ENCODE measurements at places on chromosomes 12 and 14.

DNA sequence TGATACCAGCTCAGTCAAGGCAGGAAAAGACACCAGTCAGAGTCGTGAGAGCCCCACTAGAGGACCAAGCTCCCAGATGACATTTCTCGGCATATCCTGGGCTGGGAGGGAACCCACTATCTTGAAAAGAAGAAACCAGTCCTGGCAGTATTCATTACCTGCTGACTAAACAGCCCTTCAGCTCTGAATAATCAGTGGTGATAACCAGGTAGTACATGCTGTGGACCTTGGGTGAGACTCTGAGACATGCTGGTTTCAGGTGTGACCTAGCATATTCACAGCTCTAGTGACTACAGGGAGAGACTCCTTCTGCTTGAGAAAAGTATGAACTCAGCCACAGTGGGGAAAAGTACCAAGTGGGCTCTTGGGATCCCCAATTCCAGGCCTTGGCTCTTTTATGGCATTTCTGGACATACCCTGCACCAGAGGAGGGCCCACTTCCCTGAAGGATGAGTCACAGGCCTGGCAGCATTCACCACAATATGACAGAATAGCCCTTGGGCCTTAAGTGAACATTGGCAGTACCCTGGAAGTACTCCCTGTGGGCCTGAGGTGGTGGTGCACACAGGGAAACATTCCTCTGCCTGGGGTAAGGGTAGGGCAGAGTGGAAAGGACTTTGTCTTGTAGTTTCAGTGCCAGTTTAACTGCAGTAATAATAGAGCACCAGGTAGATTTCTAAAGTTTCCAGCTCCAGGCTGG, 82.6 kb upstream of the SLC38A4 start:
- no peak for DNase-seq

DNA sequence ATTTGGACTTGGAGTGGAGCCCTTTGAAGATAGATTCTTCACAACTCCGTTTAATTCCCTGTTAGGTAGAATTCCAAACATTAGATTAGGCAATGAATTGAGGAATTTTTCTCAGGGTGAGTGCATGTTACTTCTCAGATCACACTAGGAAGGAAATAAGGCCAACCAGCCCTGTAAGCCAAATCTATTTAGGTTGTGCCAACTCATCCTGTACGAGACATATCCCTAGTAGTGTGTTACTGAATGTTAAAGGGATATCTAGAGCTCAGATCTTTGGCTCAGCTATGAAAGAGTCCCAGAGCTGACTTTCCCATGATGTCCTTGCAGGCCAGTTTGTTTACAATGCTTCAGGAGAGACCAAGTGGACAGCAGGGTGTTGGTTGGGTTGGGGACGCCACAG, 45.6 kb downstream of the GPHB5 start:
- no peak for DNase-seq

DNA sequence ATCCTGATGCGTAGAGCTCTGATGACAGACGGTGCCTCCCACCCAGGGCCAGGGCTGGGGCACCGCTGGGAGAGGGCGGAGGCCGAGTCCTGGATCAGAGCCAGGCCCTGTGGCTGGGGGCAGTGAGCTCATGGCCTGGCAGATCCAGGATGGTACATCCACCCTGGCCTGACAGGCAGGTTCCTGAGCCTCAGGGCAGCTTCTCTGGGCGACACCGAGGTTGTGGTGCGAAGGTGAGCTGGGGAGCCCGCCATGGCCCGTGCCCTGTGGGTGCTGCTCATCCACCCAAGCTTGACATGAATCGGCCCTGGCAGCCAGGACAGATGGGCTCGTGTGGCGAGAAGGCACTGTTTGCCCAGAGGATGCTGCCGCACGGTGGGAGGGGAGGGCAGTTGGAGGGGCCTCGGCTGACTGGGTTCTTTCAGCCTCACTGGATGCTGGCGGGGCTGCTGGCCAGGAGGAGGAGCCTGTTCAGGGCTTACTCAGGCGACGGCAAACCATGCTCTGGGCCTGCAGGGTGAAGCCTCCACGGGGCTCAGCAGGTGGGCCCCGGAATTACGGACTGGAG, 16.6 kb downstream of the LRTM2 start:
- no peak for DNase-seq

- peak; percentile 50 for DNase-seq
Measured at GRCh38 chr12:67649570-67650387, 1.2 kb downstream of the DYRK2 start.

DNA sequence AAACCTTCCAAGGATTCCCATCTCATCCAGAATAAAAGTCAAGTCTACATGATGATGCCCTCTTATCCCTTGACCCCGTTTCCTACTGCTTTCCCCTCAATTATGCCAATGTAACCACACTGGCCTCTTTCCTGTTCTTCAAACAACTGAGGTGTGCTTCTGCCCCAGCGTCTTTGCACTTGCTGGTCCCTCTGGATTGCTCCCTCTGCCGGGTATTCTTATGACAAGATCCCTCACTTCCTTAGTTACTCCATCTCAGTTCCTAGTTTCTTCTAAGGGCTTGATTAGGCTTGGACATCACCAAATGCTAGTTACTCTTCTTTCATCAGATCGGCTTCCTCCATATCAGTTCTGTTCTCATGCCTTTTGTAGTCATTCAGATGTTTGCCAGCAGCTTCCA, 32.7 kb upstream of the PELI2 start:
- DNase-seq: no peak

- DNase-seq: peak; percentile 83
Measured at GRCh38 chr12:47808050-47808449, 11.7 kb downstream of the HDAC7 start.

DNA sequence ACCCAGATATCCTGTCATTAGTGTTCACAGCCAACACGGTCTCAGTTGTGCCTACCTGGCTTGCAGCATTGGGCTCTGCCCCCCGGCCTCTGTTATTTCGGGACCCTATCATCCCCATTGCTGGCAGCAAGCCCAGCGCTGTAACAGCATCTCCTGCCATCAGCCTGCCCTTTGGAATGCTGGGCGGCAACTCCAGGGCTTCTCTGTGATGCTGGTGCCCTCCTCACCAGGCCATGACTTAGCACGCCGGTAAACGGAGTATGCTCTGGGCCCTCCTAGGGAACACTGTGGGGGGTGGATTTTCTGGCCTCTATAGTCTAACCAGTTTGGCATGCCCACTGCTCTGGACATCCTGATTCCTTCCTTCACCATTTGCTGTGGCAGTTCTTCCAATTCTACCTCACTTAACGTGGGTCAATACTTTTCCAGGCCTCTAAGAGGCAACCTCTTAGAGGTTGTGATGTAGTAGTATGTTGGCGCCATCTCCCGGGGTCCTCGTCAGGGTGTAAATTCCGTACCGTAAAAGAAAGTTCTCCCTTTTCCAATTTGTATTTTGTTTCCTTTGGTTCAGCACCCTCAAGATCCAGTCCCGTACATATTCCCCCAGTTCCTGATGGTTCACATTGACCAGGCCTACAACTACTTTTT, 80.0 kb downstream of the SINHCAF start:
- DNase-seq: no peak

GRCh38 chr12:58811346-58811745, 109.0 kb downstream of the LRIG3 start:
- no peak for DNase-seq

GRCh38 chr14:64411001-64411400, 22.8 kb downstream of the MTHFD1 start:
- DNase-seq: no peak

- DNase-seq: no peak
Measured at GRCh38 chr12:92029902-92030586, 115.6 kb downstream of the BTG1 start.

DNA sequence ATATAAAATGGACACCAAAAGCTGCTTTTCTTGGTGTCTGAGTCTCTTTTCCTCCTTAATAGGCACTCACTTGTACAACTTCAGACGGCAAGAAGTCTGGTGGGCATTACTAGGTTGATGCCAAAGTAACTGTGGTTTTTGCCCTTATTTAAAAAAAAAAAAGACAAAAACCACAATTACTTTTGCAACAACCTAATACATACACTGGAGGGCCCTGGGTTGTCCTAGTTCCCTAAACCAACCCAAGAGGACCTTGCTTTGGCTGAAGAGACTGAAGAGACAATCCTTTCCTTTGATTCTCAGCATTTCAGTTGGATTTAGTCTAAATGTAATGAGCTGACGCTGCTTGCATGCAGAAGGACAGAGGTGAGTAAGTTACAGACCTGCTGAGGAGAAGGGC, 16.2 kb upstream of the PLEKHG3 start:
- DNase-seq: no peak

- no peak for DNase-seq
Measured at GRCh38 chr12:27291862-27292261, 40.8 kb upstream of the BMAL2 start.

- DNase-seq: no peak
Measured at GRCh38 chr12:76628745-76629144, 69.2 kb upstream of the OSBPL8 start.

- DNase-seq: no peak
Measured at GRCh38 chr12:95882080-95882479, 23.3 kb downstream of the SNRPF start.

- no peak for DNase-seq
Measured at GRCh38 chr12:71684081-71684480, 1.8 kb upstream of the TMEM19 start.

DNA sequence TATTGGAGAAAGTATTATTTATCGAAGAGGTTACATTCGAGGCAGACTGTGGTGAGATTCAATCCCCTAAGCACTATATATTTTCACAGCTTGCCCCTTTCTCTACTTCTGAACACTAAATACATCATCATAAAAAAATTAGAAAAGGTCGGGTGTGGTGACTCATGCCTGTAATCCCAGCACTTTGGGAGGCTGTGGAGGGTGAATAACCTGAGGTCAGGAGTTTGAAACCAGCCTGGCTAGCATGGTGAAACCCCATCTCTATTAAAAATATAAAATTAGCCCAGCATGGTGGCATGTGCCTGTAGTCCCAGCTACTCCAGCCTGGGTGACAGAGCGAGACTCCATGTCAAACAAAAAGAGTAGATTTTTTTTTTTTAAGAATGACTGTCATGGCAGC, 70.6 kb upstream of the MYF6 start:
- no peak for DNase-seq

- DNase-seq: no peak
Measured at GRCh38 chr12:119202544-119202943, 23.8 kb downstream of the HSPB8 start.

DNA sequence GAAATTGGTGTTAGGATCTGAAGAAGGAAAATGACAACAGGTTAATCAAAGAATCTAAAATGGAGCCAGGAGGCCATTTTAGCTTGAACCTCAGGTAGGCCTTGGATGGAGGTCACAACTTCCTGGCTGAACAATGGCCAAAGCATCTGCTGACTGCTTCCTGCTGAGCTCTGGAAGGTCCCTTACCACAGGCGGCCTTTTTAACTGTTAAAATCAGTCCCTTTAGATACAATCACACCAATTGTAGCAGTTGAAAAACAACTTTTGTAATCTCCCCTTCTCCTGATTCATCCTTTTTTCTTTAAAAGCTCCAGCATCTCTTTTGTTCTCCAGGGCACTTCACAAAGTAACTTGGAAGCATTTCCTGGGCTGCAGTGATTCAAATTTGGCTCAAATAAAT, 388.8 kb downstream of the PDZRN4 start:
- no peak for DNase-seq

DNA sequence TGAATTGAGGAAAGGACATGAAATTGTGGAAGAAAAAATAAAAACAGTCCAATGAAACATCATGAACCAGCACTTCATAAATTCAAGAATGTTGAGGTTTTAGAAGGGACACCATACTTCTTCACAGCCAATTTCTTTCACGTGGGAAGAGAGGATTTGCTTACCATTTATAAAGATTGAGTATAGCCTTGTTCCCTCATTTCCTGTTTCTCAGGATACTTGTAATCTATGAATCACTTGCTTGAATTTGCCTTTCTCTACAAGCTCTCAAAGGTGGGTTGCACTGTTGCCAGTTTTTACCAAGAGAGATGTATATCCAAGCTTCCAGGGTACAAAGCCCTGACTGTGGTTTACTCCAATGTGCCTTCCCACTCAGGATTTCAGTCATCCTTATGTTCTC, 116.1 kb downstream of the DUSP6 start:
- no peak for DNase-seq

DNA sequence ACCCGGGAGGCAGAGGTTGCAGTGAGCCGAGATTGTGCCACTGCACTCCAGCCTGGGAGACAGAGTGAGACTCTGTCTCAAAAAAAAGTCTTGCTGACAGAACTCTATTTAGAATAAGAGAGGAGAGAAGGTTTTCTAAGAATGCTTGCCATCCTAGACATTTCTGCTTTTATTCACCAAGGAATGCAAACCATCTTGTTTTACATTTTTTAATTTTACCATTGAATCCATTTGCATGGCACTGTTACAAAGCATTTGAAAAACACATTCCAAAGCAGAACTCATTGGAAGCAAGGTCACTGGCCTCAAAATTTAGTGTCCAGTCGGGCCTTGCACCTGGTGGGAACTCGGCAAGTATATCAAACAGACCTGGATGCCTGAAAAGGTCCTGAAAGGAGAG, 44.2 kb upstream of the RASSF3 start:
- no peak for DNase-seq

DNA sequence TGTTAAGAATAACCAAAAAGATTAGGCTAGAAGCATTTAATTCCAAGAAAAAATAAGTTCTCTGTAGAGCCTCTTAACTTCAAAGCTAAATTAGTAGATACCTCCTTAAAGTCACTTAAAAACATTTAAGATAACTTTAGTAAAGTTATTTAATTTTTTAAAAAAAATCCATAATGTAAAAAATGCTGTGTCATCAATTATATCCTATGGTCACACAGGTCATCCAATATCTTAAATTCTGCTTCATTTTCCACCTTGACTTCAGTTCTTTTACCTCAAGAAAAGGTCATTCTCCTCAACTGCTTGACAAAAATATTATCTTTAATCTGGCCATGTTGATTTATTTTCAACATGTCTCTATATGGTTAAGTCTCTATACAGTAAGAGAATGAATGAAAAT, 274.3 kb downstream of the PRKD1 start:
- no peak for DNase-seq

DNA sequence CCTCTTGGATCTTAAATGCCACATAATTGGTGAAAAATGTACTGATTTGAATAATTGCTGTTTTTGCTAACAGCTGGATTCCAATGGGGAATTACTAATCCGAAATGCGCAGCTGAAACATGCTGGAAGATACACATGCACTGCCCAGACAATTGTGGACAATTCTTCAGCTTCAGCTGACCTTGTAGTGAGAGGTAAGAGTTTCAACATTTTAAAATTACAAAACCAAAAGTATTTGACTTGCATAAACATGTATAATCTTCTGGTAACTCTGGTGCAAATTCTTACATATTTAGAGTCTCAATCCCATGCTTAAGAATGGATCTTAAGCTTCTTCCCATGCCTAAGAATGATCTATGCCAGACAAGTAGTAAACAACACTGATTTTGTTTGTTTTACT, 229.1 kb upstream of the PDZRN4 start:
- no peak for DNase-seq

DNA sequence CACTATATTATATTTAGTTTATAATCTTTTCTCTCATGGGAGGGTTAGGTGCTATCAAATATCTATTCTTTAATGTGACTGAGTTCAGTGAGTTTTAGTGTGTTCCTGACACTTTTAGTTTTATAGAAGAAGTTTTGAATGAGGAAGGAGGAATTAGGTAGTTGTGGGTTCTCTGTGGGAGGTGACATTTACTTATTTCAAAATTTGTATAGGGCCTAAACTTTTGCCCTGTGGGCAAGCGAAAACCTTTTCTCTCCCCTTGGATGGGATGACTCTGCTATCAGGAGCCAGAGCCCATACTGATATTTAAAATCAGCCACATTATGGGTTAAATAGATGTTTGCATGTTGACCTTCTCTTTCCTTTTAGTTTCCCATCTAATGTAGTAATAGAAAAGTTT, 43.6 kb downstream of the SPATS2 start:
- no peak for DNase-seq
